B cell (primary cell): ENCODE measurements at places on chromosomes 16 and 17.
A peak's percentile ranks its signal among the peaks of the same experiment; 100 is the strongest.

- no peak for DNase-seq
These were observed 54.6 kb upstream of the ACSF3 start for GRCh38 chr16:89038811-89039735.

- DNase-seq = no peak
These were observed 12.9 kb downstream of the BANP start for GRCh38 chr16:87964049-87964659.

DNA sequence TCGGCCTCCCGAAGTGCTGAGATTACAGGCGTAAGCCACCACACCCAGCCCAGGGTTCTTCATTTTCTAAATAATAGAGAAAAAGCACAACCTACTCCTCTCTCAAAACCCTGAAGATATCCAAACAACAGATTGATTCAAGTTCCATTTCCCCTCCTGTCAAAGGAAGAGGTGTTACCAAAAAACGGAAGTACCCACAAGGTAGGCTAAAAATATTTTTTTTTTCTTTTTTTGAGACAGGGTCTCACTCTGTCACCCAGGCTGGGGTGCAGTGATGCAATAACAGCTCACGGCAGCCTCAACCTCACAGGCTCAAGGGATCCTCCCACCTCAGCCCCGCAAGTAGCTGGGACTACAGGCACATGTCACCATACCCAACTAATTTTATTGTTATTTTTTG, 18.9 kb downstream of the UTP6 start:
- peak; percentile 68 for DNase-seq

DNA sequence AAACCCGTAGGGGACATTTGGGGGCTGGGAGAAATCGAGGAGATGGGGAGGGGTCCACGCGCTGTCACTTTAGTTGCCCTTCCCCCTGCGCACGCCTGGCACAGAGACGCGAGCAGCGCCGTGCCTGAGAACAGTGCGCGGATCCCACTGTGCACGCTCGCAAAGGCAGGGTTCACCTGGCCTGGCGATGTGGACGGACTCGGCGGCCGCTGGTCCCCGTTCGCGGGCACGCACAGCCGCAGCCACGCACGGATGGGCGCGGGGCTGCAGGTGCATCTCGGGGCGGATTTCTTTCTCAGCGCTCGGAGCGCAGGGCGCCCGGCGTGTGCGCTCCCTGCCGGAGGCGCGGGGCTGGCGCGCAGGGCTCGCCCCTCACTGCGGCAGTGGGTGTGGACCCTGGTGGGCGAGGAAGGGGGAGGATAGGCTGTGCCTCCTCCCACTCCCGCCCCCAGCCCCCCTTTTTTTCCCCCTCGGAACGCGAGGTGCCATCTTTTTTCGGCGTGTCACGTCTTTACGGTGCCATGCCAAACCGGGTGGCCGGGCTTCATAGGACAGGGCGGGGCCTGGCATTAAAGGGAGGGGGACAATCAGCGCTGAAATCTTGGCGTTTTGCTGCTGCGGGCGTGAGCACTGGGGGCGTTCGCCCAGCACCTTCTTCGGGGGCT, 1.1 kb downstream of the MAPT start:
- DNase-seq = peak; percentile 69

DNA sequence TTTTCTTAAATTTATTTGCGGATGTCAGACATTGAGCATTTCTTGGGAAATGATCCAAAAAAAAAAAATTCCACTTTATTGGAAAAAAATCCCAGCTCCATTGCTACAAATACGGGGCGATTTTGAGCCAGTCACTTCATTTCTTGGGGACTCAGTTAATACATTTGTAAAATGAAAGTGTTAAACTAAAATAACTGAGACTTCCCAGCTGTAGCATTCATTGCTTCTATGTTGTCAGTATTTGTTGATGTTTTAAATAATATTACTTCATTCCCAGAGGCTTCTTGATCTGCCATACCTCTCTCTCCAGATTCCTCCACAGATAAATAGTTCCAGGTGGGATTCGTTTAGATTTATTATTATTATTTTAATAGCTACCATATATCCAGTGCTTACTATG, 77.1 kb upstream of the HS3ST3A1 start:
- DNase-seq = no peak

- DNase-seq = no peak
These were observed 599.1 kb upstream of the SOX9 start for GRCh38 chr17:71521724-71522123.

- no peak for DNase-seq
These were observed 15.7 kb upstream of the ATF7IP2 start for GRCh38 chr16:10370096-10370726.

- no peak for DNase-seq
These were observed 7.4 kb downstream of the SNX20 start for GRCh38 chr16:50673496-50674275.

GRCh38 chr17:21475571-21475970, 99.4 kb downstream of the KCNJ12 start:
- no peak for DNase-seq

GRCh38 chr17:45308016-45308365, 8.8 kb downstream of the MAP3K14 start:
- DNase-seq = no peak

- no peak for DNase-seq
These were observed 117.2 kb downstream of the GOSR1 start for GRCh38 chr17:30594223-30594952.

- no peak for DNase-seq
These were observed 77.7 kb downstream of the AATF start for GRCh38 chr17:37026531-37026869.

DNA sequence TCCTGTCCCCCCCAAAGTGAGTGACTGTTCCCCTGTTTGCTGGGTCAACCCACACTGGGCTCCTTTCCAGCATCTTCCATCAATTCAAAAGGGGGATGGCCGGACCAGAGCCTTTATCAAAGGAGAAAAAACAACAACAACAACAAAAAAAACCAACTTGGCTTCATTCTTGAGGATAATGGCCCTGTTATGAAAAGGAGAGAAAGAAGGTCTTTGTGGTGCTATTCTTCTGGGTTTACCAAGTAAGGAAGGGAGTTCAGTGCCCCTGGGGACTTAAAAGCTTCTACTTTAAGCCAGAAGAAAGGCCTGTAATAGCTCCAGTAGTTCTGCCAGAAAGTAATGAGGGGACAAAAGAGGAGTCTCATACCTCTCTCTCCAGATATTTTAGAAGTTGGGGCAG, 71.5 kb downstream of the RGS9 start:
- DNase-seq = no peak

DNA sequence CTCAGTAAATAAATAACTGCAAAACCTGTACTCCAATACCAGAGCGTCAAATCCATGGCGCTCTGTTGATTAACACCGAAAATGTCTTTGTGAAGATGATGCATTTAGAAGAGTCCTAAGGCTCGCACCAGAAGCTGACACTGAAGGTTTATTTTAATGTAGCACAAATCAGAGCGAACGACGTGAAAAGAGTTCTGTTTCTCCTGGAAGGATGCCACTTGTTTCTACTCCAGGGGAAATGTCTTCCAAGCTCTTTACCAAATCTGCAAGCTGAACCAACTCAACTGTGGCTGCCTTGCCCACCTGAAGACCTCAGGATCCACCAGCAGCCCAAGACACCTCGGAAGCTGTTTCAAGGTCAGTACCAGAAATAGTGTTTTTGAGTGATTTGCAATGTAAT, 194.4 kb upstream of the MAF start:
- no peak for DNase-seq

- DNase-seq = no peak
These were observed 250.7 kb downstream of the NTN1 start for GRCh38 chr17:9271989-9272388.

GRCh38 chr17:12977008-12977751, 40.6 kb downstream of the ELAC2 start:
- no peak for DNase-seq
